ENCODE measurements at places on chromosomes 6 and 20. TPM values are rescaled to one million over a fixed set of nuclear protein-coding genes. Genes with fewer than 3 reads are reported as not detected.
A peak's percentile ranks its signal among the peaks of the same experiment; 100 is the strongest.

CCM2L gene
- total RNA-seq = 9.2 TPM

ENPP4 gene
- 21.3 TPM for total RNA-seq

GRCh38 chr6:116888732-116889360, 11.8 kb downstream of the RFX6 start:
- DNase-seq = no peak

HRH3 gene
- not detected for total RNA-seq

CCN5 gene
- total RNA-seq = 19.5 TPM

- no peak for DNase-seq
Measured at GRCh38 chr6:136886091-136886490, 36.0 kb upstream of the SLC35D3 start.

- no peak for DNase-seq
Measured at GRCh38 chr6:138231381-138231886, 13.1 kb upstream of the PBOV1 start.

GRCh38 chr6:56416247-56416646, 168.9 kb upstream of the COL21A1 start:
- DNase-seq = no peak

GRCh38 chr6:92827104-92827503, 592.3 kb downstream of the EPHA7 start:
- no peak for DNase-seq

DNA sequence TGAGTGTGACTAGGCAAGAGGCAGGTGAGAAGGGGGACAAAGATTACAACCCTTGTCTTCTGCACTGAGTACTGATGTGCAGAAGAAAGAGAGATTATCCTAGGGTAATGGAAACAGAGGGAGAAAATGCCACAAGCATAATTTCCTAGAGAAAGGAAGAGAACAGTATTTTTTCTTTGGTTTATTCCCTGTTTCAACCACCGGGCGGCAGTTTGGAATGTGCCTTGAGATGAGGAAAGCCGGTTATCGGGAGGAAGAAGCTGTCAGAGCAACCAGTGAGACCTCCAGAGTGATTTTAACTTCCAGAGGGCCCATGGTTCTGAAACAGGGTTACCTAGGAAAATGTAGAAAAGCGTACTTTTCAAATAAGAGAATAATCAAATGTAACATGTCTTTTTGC, 121.4 kb downstream of the REV3L start:
- no peak for DNase-seq

DNA sequence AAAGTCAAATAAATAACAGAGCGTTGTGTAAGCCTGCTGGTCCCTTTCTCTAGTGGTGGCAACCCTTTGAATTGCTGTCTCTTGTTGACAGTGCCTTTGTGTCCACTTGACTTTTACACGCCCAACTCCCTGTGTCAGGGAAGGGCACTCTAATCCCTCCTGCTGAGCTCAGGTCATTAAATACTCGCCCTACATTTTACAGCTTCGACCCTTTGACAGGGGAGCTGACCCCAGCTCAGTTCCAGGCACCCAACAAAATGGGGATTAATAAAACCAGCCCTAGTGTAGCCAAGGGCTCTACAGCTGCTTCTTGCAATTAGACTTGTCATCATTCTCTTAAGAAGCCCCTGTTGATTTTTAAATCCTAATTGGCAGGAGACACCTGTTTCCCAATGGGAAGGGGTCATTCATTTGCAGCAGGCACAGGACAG, 308.2 kb downstream of the EYA4 start:
- DNase-seq = no peak

DNA sequence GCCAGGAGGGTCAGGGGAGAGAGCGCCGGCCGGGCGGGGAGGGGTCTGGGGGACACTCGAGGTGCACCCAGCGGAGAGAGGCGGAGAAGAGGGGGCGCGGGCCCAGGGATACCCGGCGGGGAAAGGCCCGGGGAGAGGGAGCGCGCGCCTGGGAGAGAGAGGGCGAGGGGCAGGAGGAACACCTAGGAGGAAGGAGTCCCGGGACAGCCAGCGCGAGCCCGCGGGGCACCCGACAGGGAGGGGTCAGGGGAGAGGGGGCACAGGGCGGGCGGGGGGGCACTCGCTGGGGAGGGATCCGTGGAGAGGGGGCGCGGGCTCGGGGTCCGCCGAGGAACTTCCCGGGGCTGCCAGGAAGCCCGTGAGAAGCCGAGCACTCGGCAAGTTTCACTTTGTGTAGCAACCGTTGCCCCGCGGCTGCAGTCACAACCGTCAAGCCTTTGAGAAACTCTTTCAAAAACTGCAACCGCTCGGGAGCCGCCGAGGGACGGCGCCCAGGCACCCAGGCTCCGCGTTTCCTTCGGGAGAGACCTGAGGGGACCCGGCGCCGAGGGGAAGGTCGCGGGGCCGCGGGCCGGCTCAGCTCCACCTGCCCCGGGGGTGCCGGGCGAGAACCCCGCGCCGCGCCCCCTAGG, 471 bp downstream of the EZR start:
- peak; percentile 76 for DNase-seq

OR2H2 gene
- total RNA-seq = not detected

TENT5A gene
- total RNA-seq = 69.4 TPM

- no peak for DNase-seq
Measured at GRCh38 chr6:164756142-164756541, 553.3 kb downstream of the C6orf118 start.

DNA sequence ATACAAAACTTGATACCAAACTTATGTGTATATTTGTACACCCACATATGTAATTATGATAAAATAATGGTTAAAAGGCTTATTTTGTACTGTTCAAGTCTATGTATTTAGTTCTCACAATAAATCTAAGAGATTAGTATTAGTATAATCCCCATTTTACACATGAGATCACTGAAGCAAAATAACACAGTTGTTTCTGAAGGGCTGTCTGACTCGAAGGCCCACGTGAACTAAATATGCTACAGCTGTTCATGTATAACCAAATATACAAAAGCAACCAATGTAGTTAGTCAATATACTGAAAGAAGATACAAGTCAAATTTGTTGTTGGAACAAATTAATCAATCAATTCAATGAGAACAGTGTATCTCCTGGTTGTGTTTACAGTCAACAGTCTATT, 959.2 kb downstream of the EPHA7 start:
- no peak for DNase-seq

- DNase-seq = no peak
Measured at GRCh38 chr6:34912715-34913464, 23.8 kb downstream of the ANKS1A start.

GRCh38 chr6:128655978-128656498, 135.6 kb upstream of the PTPRK start:
- DNase-seq = no peak

MUC21 gene
- total RNA-seq = not detected

SPATS1 gene
- not detected for total RNA-seq

GRCh38 chr6:490251-491037, 98.9 kb downstream of the IRF4 start:
- DNase-seq = no peak

GRCh38 chr6:108260126-108260808, 573 bp downstream of the SNX3 start:
- peak; percentile 60 for DNase-seq

CST4 gene
- not detected for total RNA-seq

PLA2G7 gene
- total RNA-seq = 0.15 TPM

HLA-DRA gene
- total RNA-seq = 109 TPM

DNA sequence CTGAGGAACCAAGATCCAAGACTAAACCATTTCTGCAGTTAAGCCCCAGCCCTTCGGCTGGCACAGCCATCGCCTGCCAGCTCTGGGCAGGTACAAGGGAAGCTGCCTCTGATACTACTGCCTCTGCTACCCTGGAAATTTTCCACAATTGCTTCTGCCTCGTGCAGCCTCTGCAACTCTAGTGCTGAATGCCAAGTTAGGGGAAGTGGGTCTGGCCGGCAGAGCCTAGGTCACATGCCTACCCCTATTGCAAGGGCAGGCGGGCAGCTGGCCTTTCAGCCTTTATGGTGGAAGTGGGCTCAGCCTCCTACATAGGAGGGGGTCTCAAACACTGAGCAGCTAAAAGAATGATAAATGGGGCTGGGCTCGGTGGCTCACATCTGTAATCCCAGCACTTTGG, 44.5 kb upstream of the TULP1 start:
- no peak for DNase-seq

DNA sequence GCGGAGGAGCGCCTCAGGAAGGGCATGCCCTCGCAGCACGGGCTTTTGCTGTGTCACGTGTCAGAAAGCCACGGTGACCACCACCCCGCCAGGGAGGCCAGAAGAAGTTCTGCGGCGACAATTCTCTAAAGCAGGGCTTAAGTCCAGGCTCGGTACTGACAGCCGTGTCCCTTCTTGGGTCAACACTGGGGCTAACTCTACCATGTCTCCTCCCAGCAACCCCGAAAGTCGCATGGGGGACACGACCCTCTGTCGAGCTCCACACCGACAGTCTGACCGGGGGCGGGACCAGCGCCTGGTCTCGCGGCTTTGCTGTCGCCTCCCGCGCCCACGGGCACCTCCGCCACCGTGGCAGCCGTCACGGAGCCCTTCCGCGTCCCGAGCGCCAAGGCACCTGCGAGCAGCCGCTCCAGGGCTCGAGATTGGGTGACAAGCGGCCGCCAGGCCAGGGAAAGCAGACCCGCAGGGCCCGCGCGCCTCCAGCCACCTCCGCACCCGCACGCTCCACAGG, 534 bp downstream of the NANP start:
- DNase-seq = peak; percentile 65

- no peak for DNase-seq
Measured at GRCh38 chr6:2108700-2109306, 136.6 kb downstream of the GMDS start.

ZNF334 gene
- 0.52 TPM for total RNA-seq

GRCh38 chr6:105067329-105067728, 110.4 kb downstream of the LIN28B start:
- DNase-seq = no peak

HTR1E gene
- not detected for total RNA-seq

DNA sequence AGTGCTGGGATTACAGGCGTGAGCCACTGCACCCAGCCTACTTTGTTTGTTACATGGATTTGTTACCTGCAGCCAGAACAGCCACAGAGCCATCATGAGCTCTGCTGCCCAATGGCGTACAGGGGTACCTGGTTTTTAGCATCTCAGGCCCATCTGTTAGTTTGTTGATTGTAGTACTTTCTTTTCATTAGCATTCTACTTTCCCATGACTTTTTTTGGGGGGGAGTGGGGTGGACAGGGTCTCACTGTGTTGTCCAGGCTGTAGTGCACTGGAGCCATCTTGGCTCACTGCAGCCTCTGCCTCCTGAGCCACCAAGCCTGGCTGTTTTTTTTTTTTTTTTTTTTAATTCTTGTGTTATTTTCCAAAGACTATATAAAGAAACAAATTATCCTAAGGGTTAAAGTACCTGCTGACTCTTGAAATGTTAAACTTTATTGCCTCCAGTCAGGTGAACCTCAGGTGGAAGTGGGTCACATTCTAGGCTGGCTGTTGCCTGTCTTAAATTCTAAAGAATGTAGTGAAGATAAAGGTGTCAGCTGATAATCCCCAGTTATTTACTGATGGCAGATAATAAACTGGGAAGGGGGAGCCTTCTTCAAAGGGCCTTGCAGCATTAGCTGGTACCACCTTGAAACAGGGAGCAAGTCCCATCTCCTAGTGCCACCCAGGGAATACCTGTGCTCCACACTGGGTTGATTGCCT, 15.2 kb downstream of the NEU1 start:
- DNase-seq = no peak

GRCh38 chr20:21028921-21029320, 77.2 kb downstream of the LINC00237 start:
- DNase-seq = no peak

KIF25 gene
- not detected for total RNA-seq
